AG10803 (cell line): ENCODE measurements at places on chromosomes 16 and 17.

DNA sequence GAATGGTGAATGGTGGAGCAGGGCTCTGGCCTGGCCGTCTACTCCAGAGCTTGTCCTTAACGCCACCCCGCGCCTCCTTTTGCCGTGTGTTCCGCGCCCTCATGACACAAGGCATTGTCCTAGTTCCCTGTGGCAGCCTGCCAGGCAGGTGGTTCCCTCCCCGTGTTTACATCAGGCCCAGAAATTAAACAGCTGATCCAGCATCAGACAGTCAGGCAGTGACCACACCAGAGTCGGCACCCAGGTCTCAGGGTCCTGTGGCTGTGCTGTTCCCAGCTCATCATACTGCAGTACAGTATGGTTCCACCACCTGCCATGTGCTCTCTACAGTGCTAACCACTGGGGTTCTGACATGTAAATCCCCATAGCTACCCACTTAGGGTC lies 119.7 kb downstream of the RAB11FIP4 start:
- DNase-seq: no peak

DNA sequence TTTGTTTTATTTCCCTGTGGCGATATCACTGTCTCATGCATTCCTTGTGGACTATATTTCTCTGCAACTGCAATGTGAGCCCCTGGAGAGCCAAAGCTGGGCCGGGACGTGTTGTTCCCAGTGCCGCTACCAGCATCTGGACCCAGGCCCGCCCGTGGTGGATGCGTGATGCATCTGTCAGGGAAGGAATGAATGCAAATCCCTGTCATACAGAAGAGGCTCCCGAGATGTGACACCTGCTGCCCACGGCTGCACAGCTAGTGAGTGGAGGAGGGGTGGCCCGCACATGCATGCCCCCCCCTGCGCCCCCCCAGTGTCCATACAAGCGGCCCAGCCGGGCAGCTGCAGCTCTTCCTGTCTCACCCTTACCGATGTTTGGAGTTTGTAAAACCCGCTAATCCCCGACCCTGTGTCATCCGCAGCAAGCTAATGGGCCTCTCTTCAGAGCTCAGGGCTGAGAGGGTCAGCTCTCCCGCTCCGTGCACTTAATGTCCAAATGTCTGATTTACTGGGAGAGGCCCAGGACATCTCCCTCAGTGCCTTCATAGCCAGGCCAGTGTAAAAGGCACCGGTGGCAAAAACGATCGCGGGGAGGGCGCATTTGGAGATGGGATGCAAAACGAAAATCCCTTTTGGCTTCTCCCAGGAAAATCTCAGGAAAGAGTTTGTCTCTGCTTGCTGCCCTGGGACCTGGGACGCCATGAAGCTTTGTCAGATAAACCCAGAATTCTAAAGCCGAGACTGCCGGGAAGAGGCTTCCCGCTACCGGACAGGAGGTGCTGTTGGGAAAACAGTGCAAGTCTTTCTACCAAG lies 91.8 kb downstream of the FOXL1 start:
- no peak for DNase-seq

DNA sequence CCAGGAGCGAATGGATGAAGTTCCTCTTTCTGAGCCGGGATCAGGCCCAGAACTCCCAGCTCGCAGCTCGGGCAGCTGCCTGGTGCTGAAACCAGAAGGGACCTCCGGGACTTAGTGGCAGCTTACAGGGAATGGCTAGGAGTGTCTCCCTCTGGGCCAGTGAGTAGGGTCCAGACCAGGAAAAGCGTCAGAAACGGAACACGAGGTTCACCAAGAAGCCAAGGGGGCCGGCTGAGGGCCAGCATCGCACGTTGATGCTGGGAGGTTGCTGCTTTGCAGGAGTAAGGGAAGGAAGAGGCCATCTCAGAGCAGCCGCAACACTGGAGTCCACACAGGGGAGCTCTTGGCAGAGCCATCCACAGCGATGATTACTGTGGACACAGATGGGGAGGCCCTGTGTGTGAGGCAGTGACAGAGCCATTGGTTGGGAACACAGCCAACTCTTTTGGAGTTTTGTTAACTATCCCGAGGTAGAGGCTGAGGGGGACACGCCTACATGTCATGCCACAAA lies 74.0 kb upstream of the CREBBP start:
- no peak for DNase-seq

GRCh38 chr17:49616601-49617131 lies 41.0 kb downstream of the NXPH3 start:
- peak; percentile 98 for DNase-seq

DNA sequence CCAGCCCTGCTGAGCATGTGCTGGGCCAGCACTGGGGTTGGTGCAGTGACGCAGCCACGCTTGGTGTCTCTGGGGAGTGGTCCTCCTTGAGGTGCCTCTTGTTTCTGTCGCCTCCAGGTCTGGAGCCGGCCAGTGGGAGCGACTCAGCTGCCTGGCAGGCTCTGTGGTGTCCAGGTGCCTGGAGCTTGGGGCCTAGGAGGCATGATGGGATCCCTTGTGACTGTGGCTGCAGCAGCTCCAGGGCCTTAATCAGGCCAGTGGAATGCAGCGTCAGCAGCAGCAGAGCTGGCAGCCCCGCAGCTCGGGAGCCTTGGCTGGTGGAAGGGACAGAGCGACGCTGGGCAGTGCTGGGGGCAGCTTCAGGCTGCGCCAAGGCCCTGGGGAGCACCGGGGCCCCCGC lies 74.7 kb upstream of the CIBAR2 start:
- DNase-seq: peak; percentile 82

DNA sequence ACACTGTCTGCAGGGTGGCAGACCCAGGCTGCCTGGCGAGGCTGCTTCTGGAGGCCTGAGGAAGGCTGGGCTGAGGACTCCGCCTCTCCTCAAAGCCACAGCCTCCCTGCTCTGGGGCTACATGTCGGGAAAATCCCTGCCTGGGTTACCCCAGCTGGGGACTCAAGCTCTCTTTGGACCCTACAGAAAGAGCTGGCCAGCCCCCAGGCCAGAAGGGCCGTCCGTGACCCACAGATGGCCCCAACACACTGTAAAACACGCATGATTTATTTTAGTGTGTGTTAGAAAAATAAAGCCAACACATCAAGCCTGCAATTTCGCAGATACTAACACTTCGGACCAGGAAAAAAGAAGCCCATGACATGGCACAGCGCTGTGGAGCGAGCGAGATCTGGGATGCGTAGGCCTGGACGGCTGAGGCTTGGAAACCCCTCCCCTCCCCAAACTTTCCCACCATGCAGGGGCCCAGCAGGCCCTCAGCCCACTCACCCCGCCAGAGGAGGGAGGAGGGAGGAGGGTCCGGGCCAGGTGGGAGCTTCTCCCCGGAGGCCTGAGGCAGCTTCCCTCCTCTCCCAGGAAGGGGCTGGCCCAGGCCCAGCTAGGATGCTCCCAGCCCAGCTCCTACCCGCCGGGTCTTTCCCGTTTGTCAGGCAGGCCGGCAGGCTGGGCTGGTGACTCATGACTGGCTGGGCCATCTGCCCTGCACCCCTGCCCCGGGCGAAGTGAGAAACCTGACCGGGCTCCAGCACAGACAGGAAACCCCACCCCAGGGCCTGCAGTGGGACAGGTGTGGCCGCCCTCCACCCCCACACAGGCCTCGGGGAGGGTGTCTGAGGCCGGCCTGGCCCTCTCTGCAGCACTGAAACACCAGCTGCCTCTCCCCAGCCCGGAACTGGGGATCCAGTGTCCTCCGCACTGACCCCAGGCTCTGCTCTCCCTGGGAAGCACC lies 34.1 kb upstream of the SLC38A10 start:
- DNase-seq: peak; percentile 82

- peak; percentile 24 for DNase-seq
Observed at GRCh38 chr16:79997257-79997656, 396.7 kb upstream of the MAF start.

- no peak for DNase-seq
Observed at GRCh38 chr17:35423761-35424160, 8.5 kb downstream of the SLFN12 start.

- no peak for DNase-seq
Observed at GRCh38 chr16:87541872-87542234, 49.0 kb upstream of the ZCCHC14 start.

GRCh38 chr16:175011-175949 lies 1.2 kb upstream of the HBA1 start:
- no peak for DNase-seq

- no peak for DNase-seq
Observed at GRCh38 chr17:75645889-75646637, 12.8 kb downstream of the SMIM5 start.

DNA sequence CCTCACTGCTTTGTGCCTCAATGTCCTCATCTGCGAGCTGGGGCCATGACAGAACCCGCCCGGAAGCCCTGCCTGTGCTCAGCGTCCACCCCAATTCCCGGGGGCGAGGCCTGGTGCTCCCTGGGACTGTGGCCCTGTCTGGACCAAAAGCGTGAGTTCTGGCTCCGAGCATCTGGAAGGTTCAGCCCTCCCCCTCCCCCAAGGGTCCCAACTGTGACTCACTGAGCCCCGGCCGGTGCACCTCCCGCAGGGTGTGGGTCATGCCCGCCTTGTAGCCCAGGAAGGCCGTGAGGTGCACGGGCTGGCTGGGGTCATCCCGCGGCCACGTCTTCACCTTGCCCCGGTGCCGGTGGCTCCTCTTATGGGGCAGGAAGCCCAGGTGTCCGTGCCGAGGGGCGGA lies 755 bp downstream of the RPL3L start:
- no peak for DNase-seq

DNA sequence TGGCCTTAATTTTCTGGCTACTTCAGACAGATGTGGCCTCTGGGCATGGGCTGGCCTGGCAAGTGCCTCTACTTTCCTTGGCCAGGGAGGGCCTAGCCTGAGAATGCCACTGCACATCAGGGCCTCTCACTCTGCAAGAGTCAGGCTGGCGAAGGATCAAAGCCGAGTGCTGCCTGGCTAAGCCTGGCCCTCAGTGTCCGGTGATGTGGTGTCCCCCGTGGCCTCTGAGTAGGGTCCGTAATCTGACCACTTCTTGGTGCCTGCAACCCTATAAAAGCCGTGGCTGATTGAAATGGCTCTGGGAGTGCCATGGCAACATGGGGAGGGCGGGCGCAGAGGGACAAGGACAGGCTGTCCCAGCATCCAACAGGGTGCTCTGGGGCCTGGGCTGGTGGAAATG lies 30.2 kb downstream of the TBX4 start:
- DNase-seq: no peak

DNA sequence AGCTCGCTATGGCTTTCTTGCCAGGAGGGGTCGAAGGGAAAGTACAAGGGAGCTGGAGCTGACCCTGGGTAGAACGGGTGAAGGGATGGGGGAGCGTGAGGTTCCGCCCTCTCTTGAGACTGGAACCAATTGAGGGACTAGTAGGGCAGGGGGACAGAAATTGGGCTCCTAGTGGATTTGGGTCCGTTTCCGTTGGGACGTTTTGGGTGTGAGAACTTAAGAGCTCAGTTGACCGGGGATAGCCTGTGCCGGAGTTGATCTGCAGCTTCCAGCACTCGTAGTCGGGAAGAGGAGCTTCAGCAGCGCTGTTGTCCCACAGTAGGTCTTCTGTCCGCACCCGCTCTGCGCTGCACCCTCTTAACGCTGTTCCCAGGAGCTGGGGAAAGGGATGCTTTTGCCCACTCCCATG lies 481 bp downstream of the CNTROB start:
- peak; percentile 22 for DNase-seq

- no peak for DNase-seq
Observed at GRCh38 chr17:51238255-51238887, 21.5 kb downstream of the MBTD1 start.

GRCh38 chr17:81267390-81268067 lies 27.6 kb downstream of the SLC38A10 start:
- DNase-seq: no peak

DNA sequence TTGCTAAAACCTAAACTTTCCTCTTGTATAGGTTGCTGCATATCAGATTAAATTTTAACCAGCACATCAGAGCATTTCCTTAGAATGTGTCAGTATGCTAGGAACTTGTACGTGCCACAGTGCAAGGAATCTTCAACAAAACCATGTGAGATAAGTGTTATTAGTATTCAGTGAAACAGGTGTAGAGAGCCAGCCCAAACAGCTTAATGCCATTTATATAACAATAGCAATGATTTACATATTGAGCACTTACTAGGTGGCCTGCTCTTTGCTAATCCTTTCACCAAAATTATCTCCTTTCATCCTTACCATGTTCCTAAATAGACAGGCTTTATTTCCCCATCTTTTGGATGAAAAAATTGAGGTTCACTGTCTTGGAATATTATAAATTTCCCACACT lies 485.7 kb downstream of the HS3ST4 start:
- no peak for DNase-seq

DNA sequence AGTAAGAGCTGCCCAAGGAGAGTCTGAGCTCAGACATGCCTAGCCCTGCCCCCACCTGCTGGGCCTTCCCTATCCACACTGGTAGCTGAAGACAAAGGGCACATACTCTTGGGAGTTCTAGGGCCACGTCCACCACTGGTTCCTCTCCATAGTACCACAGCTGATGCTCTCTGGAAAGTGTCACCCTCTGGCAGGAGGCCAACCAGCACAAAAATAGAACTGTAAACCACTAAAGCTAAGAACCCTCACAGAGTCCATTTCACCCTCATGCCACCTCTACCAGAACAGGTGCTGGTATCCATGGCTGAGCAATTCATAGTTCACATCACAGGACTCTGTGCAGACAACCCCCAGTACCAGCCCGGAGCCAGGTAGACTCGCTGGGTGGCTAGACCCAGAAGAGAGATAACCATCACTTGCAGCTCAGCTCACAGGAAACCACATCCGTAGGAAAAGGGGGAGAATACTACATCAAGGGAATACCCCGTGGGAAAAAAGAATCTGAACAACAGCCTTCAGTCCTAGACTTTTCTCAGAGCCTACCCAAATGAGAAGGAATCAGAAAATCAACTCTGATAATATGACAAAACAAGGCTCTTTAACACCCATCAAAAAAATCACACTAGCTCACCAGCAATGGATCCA lies 115.3 kb downstream of the CEP112 start:
- DNase-seq: no peak

DNA sequence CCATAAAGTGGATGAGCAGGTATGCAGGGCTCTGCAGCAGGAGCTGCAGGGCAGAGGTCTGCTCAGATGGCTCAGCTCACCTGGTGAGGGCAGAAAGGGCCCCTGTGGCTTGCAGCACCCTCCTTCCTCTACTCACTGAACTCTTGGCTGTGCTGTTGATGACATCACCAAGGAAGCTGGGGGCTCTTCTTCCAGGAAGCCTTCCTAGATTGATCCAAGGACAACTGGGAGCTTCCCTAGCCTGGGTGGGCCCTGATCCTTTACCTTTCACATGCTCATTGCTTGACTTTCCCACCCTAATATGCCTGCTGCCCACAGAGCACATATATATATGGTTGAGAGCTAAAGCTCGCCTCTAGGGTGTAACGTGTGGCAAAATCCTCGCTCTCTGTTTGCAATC lies 2.5 kb downstream of the KIF19 start:
- no peak for DNase-seq

- DNase-seq: no peak
Observed at GRCh38 chr16:10655415-10655977, 39.2 kb downstream of the TEKT5 start.

- no peak for DNase-seq
Observed at GRCh38 chr17:7262192-7262934, at the start of gene CLDN7. CLDN7 (minus strand) TSS chr17:7262478; CDS start chr17:7262043, 435 bp downstream.

- DNase-seq: no peak
Observed at GRCh38 chr17:32299580-32300164, 34.0 kb downstream of the RHBDL3 start.
